ENCODE measurements at places on chromosomes 1 and 21.
A peak's percentile ranks its signal among the peaks of the same experiment; 100 is the strongest.

DNA sequence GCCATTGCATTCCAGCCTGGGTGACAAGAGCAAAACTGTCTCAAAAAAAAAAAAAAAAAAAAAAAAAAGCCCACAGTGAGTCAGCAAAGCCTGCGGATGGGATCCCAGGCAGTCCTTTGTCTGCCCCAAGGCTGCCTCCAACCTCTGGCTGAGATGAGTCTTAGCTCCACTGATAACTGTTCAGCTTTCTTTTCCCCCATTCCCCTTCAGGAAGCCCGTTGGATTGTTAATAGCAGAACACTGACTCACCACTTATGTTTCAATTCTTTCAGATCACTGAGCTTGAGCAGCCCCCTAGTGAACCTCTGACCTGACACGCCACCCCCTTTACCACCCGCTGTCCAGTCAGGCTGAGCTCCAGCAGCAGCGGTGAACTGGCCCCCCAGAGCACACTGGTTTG lies 57.5 kb downstream of the ERG start:
- DNase-seq = no peak

DNA sequence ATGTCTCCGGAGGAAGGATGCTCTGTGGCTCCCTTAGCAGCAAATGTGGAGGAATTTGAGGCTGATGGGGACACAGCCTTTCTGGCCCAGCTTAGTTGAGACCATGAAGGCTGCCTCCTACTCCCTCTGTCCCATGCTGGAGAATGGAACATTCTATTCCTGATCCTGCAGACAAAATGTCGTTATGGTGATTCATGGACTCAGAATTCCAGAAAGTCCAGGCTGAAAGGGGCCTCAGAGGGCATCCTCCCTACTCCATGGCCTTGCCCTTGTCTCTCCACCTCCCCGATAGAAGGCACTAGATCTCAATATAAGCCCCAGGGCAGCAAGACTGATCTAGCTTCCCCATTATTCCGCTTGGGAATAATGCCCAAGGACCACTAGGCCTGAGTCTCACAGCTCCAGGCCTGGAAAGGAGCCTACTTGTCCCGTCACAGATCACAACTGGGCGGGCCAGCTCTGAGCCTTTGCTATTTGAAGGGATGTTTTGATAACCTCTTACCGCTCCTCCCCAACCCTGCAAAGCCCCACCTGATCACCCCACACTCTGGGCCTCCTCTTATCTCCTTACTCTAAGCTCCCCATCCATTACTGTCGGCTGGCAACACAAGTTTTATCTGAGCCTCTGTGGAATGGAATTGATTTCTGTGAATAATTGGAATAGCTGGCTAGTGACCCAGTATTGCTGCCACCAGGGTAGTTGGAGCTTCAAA lies 52.8 kb upstream of the TRABD2B start:
- no peak for DNase-seq

GRCh38 chr1:5648410-5649165 lies 343.6 kb downstream of the NPHP4 start:
- no peak for DNase-seq

DNA sequence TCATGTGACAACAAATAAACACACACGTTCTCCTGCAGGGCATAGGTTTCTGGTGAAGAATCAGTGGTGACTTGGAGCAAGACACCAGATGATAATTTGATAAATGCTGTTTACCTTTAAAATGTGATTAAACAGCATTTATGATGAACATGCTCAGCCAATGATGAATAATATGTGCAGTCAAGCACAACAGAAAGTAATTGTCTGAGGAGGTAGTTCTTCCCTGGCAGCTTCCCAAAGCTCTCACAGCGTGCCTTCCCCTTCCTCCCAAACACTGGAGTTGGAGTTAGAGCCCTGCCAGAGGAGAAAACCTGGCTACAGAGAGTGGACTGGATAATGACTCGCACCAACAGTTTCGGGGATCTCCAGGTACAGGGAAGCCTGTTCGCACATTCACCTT lies 463.5 kb downstream of the SMYD3 start:
- no peak for DNase-seq

DNA sequence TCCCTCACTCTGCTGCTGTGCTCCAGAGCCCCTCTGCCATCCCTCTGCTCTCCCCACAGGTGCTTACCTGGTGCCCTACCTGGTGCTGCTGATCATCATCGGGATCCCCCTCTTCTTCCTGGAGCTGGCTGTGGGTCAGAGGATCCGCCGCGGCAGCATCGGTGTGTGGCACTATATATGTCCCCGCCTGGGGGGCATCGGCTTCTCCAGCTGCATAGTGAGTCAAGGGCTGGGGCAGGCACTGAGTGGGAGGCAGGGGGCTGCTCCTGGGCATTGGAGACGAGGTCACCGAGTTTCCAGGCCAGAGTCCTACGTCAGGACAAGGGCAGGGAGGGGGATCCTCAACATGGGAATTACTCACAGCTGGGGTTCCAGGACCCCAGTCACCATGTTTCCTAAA lies 21.7 kb downstream of the SLC6A17 start:
- no peak for DNase-seq

- DNase-seq = no peak
These were observed 201.7 kb upstream of the BEND5 start for GRCh38 chr1:48978413-48978812.

- DNase-seq = no peak
These were observed 133.8 kb upstream of the C1orf105 start for GRCh38 chr1:172286629-172287076.

- DNase-seq = no peak
These were observed 65.4 kb downstream of the ABCA4 start for GRCh38 chr1:94055459-94056122.

DNA sequence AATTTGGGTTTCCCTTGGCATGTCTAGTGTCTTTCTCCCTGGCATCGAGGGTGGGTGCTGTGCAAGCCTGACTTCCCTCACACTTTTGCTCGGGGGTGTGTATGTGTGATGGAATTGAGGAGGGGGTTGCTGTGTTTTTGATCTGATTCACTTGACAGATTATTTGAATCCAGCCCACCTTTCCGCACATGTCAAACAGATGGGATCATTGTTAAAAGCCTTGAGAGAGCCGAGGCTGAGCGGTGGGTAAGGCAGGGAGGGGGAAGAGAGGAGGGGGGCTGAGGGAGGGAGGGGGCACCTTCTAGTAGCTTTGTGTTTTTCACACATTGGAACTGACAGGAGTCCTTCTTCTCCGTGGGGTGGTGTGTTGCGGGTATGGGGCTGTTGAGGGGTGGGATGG lies 90.0 kb downstream of the PAPPA2 start:
- DNase-seq = no peak

- DNase-seq = peak; percentile 16
These were observed 42.0 kb upstream of the MTF1 start for GRCh38 chr1:37901191-37901892.

- DNase-seq = no peak
These were observed 116.5 kb upstream of the IRF2BP2 start for GRCh38 chr1:234726359-234726943.

GRCh38 chr1:197911111-197911856 lies 5.9 kb upstream of the LHX9 start:
- no peak for DNase-seq

GRCh38 chr1:204814166-204814884 lies 56.3 kb upstream of the NFASC start:
- DNase-seq = no peak

GRCh38 chr1:178412400-178412770 lies 84.4 kb downstream of the CLEC20A start:
- DNase-seq = no peak

GRCh38 chr1:147072482-147073432 lies 99.5 kb downstream of the PRKAB2 start:
- no peak for DNase-seq

- no peak for DNase-seq
These were observed 564.2 kb downstream of the PTPRU start for GRCh38 chr1:29800522-29800956.

- no peak for DNase-seq
These were observed 72.0 kb downstream of the ST6GALNAC5 start for GRCh38 chr1:76939050-76939816.

GRCh38 chr21:46675595-46676280 lies 40.3 kb downstream of the PRMT2 start:
- DNase-seq = no peak

GRCh38 chr1:228163007-228163753 lies 2.4 kb upstream of the IBA57 start:
- no peak for DNase-seq

GRCh38 chr1:229940684-229941083 lies 126.4 kb upstream of the GALNT2 start:
- no peak for DNase-seq

DNA sequence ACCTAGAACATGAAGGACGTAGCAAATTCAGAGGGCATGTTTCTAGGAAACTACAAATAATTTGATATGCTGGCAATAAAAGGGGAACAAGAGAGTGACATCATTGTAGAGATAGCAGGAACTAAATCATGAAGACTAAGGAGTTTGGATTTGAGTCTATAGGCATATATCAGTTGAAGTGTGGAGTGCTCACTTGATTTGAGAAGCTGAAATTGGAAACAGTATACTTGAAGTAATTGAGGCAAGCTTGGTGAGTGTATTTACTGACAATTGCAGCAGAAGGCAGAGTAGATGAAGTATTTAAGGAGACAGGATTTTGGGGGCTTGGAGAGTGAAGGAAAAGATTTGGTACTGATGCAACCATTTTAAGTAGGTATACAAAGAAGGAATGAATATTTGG lies 6.4 kb upstream of the TMCO2 start:
- no peak for DNase-seq

DNA sequence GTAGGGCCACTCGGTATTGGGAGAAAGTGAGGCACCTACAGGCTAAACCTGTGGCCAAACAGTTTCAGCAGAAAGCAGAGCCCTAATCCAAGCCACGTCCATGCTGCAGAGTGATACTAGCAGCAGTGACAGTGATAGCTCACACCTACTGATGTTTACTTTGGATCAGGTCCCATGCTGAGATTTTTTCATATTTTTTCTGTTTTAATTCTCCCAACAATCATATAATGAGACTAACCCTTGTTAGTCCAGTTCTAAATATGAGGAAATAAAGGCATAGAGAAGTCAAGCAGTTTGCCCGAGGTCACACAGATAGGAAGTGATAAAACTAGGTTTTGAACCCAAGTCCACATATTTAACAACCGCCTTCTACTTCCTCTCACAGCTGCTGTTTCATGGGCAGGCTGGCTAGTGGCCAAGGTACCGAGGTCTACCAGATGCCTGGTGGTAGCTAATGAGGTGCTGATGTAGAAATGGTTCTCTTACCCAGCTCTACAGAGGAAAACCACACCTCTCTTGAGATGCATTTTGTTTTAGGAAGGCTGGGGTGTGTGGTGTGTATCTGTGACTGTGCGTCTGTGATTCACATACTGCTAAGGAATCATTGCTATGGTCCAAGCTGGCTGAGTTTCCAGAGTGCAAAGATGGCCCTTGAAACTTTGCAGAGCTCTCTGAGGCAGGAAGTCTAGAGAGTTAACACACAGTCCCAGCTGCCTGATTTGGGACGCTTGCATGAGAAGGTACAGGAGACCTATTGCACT lies 80.3 kb upstream of the ARTN start:
- DNase-seq = no peak

DNA sequence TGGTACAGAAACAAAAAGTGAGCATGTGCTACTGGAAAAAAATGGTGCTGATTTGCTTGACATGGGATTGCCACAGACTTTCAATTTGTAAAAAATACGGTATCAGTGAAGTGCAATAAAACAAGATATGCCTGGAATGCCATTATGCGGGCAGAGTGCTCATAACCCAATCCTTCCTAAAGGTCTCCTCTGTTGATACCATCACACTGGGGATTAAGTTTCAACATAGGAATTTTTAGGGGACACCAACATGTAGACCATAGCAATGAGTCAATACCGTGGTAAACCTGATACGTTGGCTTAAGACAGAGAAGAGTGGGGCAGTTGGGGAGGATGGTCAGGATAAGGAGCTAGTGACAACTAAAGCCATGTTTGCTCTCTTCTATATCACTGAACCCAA lies 20.5 kb downstream of the MX1 start:
- DNase-seq = no peak

DNA sequence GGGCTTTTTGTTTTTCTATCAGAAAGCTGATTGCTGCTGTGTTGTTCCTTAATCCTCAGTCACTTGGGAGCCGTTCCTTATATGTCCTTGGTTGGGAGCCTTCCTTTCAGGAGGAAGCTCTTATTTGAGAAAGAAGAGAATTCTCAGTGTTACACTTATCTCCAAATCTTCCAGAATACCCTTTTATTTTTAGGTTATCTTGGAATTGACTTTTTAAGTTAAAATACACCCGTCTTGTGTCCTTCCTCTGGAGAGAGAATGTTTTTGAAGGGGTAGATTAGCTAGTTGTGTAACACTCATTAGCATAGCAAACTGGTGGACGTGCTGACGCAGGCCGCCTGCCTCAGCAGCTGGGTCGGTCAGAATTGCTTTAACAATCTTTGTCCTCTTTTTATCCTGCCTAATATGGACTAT lies 42.1 kb downstream of the LRRC8B start:
- DNase-seq = no peak

GRCh38 chr1:202143011-202143767 lies 1.3 kb downstream of the ARL8A start:
- DNase-seq = peak; percentile 76

DNA sequence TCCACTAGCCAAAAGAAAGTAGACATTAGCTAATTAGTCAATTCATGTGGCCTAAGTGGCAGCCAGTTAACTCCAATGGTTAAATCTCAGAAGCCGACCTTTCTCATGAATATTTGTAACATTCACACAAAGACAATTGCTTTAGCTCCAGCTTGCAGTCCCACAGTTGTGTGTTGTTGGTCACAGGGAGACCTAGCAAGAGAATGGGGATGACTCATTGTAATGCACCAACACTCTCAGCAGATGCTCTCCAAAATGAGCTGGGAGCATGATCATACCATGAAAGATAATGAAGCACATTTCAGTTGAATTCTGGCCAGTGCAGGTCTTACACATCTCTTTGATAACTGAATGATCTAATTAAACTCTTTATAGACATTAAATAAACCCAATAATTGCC lies 160.4 kb downstream of the HLX start:
- DNase-seq = no peak

DNA sequence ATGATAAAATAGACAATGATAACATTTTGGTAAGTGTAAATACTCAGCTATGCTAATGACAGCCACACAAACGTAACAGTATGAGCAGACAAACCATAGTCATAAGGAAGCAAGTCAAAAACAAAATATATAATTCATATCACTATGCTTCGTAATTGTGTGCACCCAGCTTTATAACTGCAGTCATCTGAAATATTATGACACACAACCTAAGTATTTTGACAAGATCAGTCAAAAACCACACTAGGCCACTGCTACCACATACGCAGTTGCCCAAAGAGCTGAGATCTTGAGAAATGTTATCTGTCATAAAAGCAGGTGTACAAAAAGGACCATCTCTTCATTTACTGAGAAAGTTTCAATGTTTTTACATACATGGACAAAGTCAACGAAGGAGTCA lies 26.0 kb downstream of the RNASEL start:
- DNase-seq = no peak

GRCh38 chr21:36889401-36889800 lies 77.1 kb downstream of the HLCS start:
- no peak for DNase-seq

All from germinal center (tissue), 1 donor.